Peyer's patch (tissue), 4 donors: ENCODE measurements at places on chromosomes 7 and 10.

GRCh38 chr7:117067340-117067739 lies 114.0 kb downstream of the ST7 start:
- no peak for DNase-seq

- no peak for DNase-seq
These were observed 14.7 kb upstream of the ADAM12 start for GRCh38 chr10:126402721-126403695.

DNA sequence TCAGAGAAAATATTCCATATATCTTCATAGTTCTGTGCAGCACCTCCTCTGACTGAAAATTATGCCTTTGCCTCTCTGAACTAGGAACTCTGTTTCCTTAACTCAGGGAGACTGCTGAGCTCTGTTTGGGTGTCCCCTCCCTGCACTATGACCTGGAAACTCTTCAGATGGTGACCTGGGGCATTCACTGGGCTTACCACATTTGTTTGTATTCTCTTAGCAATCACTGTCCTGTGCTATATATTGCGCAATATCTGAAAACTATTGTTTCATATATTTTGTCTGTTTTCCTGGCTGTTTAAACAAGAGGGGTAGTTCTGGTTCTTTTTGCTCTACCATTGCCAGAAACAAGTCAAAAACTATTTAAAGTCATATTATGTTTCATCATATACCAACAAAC lies 181.8 kb upstream of the KIAA1217 start:
- no peak for DNase-seq

DNA sequence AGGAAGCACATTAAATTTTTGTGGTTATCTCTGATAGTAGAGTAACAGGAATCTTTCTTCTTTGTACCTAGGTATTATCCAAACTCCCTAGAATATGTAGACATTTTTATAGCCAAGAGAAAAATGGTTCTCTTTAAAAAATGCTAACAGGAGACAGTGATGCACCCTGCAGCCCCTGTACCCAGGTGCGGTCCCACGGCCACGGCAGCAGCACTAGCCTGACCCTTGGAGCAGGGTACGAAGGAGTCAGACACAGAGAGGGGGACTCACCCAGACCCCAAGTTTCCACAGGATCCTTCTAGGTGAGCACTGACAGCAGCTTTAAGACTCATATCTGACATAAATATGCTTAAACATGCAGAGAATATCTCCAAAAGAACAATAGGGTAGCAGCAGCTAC lies 60.4 kb downstream of the NUDCD3 start:
- no peak for DNase-seq

DNA sequence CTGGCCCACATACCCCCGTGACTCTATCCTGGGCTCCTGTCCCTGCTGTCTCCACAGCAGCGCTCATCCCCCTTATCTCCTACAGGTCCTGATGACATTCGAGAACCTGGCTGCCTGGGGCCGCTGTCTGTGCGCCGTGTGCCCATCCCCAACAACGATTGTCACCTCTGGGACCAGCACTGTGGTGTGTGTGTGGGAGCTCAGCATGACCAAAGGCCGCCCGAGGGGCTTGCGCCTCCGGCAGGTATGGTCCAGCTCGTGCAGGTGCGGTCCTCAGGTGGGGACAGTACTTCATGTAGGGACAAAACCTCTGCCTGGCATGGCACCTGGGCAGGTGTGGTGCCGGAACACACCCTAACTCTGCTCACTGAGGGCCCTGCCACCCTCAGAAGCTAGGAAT lies 30.4 kb upstream of the LRRC18 start:
- peak; percentile 34 for DNase-seq

DNA sequence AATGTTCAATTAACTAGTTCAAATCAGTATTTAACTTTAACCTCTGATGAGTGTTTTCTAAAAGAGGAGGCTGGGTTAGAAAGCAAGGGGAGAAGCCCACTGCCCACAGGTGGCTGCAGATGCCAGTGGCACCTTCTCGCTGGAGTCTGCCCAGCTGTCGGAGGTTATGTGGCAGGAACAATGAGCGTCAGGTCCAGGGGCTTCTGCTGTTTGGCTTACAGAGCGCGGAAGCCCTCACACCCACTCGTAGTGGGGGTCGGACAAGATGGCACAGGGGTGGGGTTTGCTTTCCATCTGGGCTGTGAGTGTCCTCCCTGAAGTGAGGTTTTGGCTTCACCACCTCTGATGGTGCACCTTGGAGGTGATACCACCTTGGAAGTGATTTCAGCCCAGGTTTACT lies 8.5 kb downstream of the DYNC2I1 start:
- DNase-seq = no peak

DNA sequence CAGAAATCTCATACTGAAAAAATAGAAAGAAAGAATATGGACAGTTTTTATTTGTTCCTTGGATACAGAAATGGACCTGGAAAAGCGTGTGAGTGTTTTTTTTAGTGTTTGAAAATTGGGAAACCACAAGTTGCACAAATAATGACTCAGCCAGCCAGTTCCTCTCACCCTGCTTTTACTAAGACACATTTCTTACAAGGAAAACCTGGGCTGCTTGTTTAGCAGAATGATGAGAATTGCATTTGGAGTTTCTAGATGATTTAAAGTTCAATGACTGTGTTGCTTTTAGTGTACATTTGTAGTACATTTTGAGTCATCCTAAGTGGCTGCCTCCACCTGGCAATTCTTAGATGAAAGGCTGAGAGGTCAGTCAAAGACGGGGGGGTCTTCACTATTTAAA lies 218.7 kb downstream of the ABCA13 start:
- DNase-seq = no peak

GRCh38 chr7:69091521-69091920 lies 506.8 kb upstream of the AUTS2 start:
- DNase-seq = no peak
